T-helper 1 cell (primary cell): ENCODE measurements at places on chromosomes 1 and 21.

DNA sequence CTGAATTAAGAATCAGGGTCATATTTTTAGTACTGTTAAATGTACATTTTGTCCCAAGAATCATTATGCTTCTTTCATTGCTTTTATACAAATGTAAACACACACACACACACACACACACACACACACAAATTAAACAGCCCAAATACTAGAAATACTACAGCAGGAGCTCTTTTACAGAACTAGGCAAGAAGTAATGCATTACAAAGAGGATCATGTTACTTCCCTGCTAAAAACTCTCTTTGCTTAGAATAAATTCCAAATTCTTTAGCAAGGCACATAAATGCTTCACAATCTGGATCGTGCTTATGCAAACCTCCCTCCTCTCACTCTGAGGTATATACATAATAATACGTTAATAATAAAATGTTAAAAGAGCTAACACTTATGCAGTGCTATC lies 720.4 kb upstream of the ADGRL4 start:
- DNase-seq: no peak

DNA sequence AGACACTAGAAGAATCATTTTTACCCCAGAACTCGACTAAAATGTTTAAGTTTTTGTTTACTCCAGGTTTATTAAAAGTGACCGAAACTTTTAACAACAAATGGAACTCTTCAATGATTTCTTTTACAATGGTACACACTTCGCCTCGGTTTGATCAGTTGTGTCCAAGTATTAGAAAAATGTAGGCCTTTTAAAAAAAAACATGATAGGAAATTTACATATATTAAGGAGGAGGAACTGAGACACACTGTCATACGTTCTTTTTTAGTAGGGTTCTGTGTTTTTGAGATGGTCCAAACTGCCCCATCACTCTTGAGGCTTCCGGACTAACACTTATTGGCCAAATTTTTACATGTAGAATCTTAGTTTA lies 1.3 kb downstream of the PRDM2 start:
- no peak for DNase-seq

DNA sequence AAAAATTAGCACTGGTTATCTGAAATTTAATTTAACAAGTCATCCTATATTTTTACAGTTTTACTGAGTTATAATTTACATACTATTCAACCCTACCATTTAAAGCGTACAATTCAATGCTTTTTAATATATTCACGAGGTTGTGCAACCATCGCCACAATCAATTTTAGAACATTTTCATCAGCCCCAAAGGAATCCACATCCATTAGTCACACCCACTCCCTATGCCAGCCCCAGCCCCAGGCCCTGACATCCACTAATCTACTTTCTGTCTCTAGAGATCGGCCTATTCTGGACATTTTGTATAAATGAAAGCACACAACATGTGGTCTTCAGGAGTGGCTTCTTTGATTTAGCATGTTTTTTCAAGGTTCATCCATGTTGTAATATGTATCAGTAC lies 134.7 kb downstream of the PSMG1 start:
- no peak for DNase-seq

DNA sequence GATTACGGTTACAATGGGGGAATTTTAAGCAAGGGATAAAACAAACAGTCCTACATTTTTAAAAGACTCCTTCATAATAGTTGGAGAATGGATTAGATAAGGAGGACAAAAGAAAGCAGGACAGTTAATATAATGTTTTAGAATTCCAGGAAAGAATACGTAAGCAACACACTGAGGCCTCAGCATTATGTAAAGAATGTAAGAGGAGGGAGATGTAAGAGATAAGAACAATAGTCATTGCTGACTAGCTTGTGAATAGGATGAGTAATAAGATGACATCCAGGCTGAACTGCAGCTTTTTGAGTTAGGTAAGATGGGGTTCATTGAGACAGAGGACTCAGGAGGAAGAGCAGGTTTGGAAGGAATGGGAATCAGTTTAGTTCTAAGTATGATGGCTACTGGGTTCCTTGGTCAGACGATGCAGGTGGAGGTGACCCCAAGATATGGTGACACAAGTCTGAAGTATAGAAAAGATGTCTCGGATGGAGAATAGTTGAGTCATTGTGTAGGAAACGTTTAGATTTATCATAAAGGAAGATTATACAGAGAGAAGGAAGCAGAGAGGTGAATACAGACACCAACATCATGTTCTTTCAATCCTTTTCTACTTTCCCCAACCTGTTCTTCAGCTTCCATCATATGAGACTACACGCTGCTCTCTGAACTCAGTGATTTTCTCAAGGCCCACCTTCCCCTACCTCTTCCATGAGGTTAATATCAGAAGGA lies 372.8 kb downstream of the PTBP2 start:
- no peak for DNase-seq

DNA sequence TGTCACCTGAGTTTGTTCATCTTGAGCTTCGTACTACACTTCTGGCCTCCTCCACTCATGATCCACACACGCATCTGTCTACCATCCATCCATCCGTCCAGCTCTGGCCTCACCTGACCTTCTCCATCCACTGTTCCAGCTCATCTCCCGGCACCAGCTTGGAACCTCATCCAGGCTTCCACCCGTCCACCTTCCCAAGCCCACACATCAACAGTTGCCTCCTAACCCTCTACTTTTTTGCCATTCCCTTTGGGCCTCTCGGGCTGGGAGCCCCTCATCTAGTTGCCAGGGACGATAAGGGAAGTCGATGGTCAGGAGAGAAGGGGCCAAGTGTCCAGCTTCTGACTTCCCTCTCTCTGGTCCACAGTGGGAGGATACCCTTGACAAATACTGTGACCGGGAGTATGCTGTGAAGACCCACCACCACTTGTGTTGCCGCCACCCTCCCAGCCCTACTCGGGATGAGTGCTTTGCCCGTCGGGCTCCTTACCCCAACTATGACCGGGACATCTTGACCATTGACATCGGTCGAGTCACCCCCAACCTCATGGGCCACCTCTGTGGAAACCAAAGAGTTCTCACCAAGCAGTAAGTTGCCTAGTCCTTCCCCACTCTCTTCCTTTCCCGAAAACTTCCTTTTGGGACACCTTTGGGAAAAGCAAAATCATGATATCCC lies 3.4 kb upstream of the FALEC start:
- no peak for DNase-seq

DNA sequence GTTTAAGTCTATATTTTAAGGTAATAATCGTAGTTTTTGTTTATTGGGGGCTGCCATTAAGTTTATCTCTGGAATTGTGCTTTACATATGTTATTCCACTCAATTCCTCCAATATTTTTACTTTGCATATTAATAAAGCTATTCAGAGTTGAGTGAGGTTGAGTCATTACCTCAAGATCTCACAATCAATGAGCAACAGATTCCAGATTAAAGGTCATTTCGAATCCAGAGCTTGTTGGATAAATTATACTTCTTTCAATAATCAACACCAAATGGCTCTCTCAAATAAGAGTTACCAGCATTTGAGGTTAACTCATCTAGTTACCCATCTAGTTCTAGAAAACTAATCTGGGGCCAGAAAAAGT lies 16.7 kb downstream of the RGS4 start:
- DNase-seq: no peak

- no peak for DNase-seq
These were observed 202.7 kb upstream of the FOXD3 start for GRCh38 chr1:63119575-63120155.

DNA sequence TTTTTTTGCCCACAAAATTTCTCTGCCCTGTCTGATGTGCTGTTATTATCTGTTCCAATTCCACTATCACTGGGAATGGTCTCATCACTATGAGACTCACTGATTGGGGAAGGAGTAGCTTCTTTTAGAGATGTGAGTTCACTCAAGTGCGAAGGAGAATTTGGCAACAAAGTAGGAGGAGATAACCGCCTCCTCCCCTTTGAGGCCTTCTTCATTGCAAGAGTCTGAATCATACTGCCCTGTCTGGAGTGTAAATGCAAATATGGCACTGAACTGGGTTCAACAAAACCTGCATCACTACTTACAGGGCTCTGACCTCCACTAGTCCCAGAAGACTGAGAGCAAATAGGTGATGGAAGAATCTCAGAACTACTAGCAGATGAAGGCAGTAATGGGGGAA lies 83.4 kb downstream of the ASH1L start:
- no peak for DNase-seq

GRCh38 chr21:25979845-25980616 lies 190.5 kb downstream of the APP start:
- DNase-seq: no peak
